Activated CD8-positive, alpha-beta T cell treated with anti-CD3 and anti-CD28 coated beads, Interleukin-2, amount 10 ng/mL, durations not matched to agents 7 days and 5 days (primary cell): ENCODE measurements at places on chromosomes 2 and 18. TPM values are rescaled to one million over a fixed set of nuclear protein-coding genes. Genes with fewer than 3 reads are reported as not detected.

The PDCL3 gene
- total RNA-seq, result 34.1 TPM

The CXCR1 gene
- total RNA-seq, result 0.55 TPM

The EPAS1 gene
- 12.6 TPM for total RNA-seq

The IGFBP5 gene
- total RNA-seq, result 0.18 TPM

The ACADL gene
- not detected for total RNA-seq

The STARD6 gene
- total RNA-seq, result not detected

The SERPINB8 gene
- total RNA-seq, result 3.4 TPM

The IL36G gene
- not detected for total RNA-seq

The AGXT gene
- total RNA-seq, result not detected

The POTEC gene
- not detected for total RNA-seq

The C1GALT1C1L gene
- total RNA-seq, result not detected

The CFC1 gene
- not detected for total RNA-seq

The TMEM37 gene
- not detected for total RNA-seq

The CCDC138 gene
- 8.1 TPM for total RNA-seq

The HOXD13 gene
- not detected for total RNA-seq

The TMEM198 gene
- total RNA-seq, result 0.47 TPM

The NDC80 gene
- 103 TPM for total RNA-seq

The CCDC121 gene
- 1.6 TPM for total RNA-seq

The RGPD4 gene
- not detected for total RNA-seq

The LYPD1 gene
- total RNA-seq, result not detected

The FIGN gene
- not detected for total RNA-seq

The CAMKMT gene
- total RNA-seq, result 12.7 TPM

The HYCC2 gene
- total RNA-seq, result 40.2 TPM

The CPS1 gene
- total RNA-seq, result 1.3 TPM

The ROCK2 gene
- 14.0 TPM for total RNA-seq

The CABYR gene
- total RNA-seq, result 0.97 TPM

The CD28 gene
- total RNA-seq, result 27.2 TPM

The PAX3 gene
- total RNA-seq, result not detected

The FOXD4L1 gene
- 0.21 TPM for total RNA-seq

The ASTL gene
- total RNA-seq, result not detected

The DSG3 gene
- not detected for total RNA-seq

The PDK1 gene
- total RNA-seq, result 46.1 TPM

The FAM110C gene
- total RNA-seq, result 0.08 TPM

The DSG4 gene
- not detected for total RNA-seq

The ANKMY1 gene
- 27.9 TPM for total RNA-seq

The DYNC2LI1 gene
- total RNA-seq, result 2.8 TPM

The CNDP1 gene
- total RNA-seq, result not detected

The TEX44 gene
- not detected for total RNA-seq

The IL1RL1 gene
- 0.21 TPM for total RNA-seq

The ANKRD30BL gene
- not detected for total RNA-seq
